ENCODE measurements at places on chromosomes 5 and 9. TPM values are rescaled to one million over a fixed set of nuclear protein-coding genes. Genes with fewer than 3 reads are reported as not detected.
A peak's percentile ranks its signal among the peaks of the same experiment; 100 is the strongest.

Gene EQTN
- 0.08 TPM for total RNA-seq

Gene FAM13B
- 15.6 TPM for total RNA-seq

Gene FER
- 9.8 TPM for total RNA-seq

Gene EGFL7
- total RNA-seq = 38.5 TPM

Gene IL6ST
- 135 TPM for total RNA-seq

Gene MEGF10
- total RNA-seq = 0.33 TPM

- H3K27ac ChIP-seq = no peak overlapping the region
- no peaks in the 10 kb centered on the region for H3K36me3 ChIP-seq
- H3K4me1 ChIP-seq = no peaks in the 10 kb centered on the region
- no peak for DNase-seq
Measured at GRCh38 chr5:56433039-56433617, 200.0 kb upstream of the ANKRD55 start.

GRCh38 chr5:77239126-77239741, 28.8 kb downstream of the PDE8B start:
- peaks cover 11% of the 10 kb centered on the region for H3K4me1 ChIP-seq
- no peaks in the 10 kb centered on the region for H3K36me3 ChIP-seq
- no peaks in the 10 kb centered on the region for H3K27me3 ChIP-seq
- no peak for DNase-seq
- no peak overlapping the region for H3K4me3 ChIP-seq

- no peak for DNase-seq
- H3K36me3 ChIP-seq = peaks cover 7% of the 10 kb centered on the region
- no peaks in the 10 kb centered on the region for H3K27me3 ChIP-seq
- no peak overlapping the region for H3K27ac ChIP-seq
Measured at GRCh38 chr5:180034564-180034963, 37.0 kb downstream of the RNF130 start.

DNA sequence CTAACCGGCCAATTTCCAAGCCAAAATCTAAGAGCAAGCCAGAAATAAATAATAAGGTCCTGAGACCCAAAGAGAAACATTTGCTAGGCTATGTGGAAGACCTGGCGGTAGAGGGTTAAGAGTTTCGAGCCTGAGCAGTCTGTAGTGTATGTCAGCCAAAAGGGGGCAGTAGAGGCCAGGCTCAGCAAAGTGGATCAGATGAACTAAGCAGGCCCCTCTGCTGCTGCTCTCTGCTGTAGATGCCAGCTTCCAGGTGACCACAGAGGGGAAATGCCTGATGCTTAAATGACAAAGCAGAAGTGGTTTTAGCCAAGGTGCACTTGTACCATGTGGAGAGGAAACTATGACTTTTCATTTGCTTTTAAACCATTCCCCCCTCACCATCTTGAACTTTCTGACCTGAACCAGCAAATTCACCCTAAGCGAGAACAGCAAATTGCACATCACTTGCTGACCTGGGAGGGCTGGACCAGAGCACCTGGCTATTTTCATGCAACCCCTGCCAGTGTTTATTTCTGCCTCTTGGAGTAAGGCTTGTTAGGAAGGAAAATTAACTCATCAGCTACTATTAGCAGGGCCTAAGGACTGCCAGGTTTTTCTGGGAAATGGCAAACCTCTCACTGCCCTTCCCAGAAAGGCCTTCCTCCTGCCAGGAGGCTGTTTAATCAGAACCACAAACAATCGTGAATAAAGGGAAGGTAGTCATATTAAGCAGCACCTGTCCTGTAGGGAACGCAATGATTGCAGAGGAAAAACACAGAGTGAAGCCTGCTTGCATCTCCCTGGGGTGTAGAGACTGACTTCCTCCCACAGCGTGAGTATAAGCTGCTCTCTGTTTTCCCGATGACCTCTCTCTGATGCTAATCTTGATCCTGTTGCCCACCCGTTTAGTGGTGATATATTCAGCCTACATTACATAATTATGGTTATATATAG, 818.2 kb downstream of the TLR4 start:
- H3K36me3 ChIP-seq = no peaks in the 10 kb centered on the region
- no peak overlapping the region for H3K4me3 ChIP-seq
- no peaks in the 10 kb centered on the region for H3K27me3 ChIP-seq
- DNase-seq = no peak
- no peaks in the 10 kb centered on the region for H3K4me1 ChIP-seq

- no peaks in the 10 kb centered on the region for H3K4me1 ChIP-seq
- H3K36me3 ChIP-seq = no peaks in the 10 kb centered on the region
- no peak overlapping the region for H3K27ac ChIP-seq
- H3K4me3 ChIP-seq = no peak overlapping the region
- H3K27me3 ChIP-seq = no peaks in the 10 kb centered on the region
Measured at GRCh38 chr5:160357394-160357793, 13.0 kb downstream of the C1QTNF2 start.

GRCh38 chr5:66617226-66617861, 21.2 kb downstream of the MAST4 start:
- H3K36me3 ChIP-seq = no peaks in the 10 kb centered on the region

DNA sequence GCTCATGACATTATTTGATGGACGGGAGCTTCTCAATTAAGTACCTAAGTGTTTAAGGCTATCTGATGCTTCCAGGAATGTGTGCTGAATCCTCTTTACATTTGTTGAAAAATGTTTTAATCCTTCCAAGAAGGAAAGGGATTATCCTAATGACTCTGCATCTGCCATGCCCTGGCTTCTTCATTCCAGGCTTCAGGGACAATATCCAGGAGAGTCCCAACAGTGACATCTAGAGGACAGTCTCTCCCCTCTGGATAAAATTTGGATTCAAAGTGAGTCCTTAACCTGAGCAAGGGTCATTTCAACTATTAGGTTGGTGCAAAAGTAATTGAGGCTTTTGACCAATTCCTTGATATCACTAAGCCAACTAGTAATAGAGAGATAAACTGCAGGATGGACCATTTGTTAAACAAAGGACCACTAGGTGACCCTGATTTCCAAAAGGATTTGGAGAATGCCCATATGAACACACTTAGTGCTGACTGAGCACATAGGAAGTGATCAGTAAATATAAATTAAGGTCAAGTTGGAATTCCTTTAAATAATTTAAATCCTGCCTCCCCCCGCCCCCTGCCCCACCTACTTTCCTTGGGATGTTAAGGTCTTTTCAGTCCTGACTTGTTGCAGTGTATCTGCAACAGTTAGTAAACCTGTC, 19.1 kb downstream of the TNFSF8 start:
- no peak for DNase-seq
- H3K27ac ChIP-seq = no peak overlapping the region
- H3K36me3 ChIP-seq = no peaks in the 10 kb centered on the region
- H3K4me3 ChIP-seq = no peak overlapping the region
- H3K27me3 ChIP-seq = no peaks in the 10 kb centered on the region

DNA sequence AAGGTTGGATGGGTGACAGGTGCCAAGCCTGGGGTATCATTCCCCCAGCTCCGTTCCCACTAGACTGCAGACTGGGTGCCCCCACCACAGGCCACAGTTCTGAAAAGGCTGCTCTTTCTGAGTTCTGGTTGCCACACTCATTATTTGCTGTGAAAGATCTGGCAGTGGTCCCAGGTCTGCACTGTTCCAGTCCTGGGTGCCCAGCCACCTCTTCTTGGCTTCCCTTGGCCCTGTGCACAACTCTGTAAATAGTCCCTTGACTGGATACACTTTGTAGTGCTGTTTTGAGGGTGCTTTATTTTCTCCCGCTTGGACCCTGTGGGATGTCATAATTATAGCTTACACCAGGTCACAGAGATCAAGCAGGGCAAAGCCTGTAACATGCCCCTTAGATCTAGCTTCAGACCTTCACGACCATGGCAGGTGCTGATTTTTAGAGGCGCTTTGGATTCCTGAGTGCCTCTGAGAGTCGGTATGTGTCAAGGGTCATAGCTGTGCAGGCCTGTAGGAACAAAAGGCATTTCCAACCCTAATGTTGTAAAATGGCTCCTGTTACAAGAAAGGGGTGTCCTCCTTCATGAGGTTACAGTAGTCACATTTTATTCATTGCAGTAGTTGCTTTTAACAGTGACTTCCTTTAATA, 344.9 kb downstream of the ICE1 start:
- DNase-seq = no peak
- no peak overlapping the region for H3K4me3 ChIP-seq
- no peaks in the 10 kb centered on the region for H3K36me3 ChIP-seq
- no peaks in the 10 kb centered on the region for H3K27me3 ChIP-seq
- no peak overlapping the region for H3K27ac ChIP-seq

DNA sequence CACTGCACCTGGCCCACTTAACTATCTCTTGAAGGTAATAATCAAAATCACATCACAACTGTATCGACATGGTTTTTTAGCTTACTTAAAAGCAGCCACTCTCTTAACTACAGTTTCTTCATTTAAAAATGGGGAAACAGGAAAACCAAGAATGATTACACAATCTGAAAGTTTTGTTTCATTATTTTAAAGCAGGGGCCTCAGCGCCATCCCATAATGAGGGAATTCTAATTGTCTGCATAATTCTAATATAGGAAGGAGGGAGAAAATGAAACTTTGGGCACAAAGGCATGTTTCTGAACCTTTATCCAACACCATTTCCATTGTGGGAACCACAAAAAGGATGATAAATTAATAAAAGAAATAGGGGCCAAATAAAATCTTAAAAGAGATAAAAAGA, 7.6 kb downstream of the HACD4 start:
- H3K36me3 ChIP-seq = no peaks in the 10 kb centered on the region
- no peak overlapping the region for H3K27ac ChIP-seq
- no peaks in the 10 kb centered on the region for H3K27me3 ChIP-seq
- H3K4me3 ChIP-seq = no peak overlapping the region
- H3K4me1 ChIP-seq = no peaks in the 10 kb centered on the region

DNA sequence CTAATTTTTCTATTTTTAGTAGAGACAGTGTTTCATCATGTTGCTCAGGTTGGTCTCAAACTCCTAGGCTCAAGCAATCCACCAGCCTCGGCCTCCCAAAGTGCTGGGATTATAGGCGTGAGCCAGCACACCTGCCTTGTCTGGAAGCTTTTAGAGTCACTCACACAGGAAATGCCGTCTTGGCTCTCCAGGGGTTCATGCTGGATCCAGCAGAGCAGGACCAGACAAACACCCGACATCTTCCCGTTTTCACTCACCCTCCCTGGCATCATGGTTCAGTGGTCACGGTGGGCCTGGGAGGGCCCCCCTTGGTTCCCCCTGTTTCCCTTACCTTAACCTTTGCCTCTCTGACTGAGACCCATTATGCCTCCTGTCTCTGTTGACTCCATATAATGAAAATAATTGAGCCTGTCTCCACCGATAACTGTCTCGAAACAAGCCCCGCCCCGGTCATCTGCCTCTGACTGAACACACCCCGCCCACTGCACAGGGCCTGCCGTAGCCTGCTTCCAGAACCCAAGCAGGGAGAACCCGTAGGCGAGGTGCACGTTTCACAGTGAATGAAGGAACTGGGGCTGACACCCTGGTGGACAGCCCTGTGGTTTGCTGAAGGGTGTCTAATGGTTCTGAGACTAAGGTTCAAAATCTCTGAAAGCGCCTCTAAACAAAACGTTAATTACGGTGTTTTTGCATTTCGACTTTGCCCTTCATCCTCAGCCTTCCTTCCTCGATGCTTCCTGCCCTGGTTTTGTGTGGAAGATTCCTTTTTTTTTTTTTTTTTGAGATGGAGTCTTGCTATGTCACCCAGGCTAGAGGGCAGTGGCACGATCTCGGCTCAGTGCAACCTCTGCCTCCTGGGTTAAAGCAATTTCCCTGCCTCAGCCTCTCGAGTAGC, 39.7 kb upstream of the SPRY4 start:
- H3K4me1 ChIP-seq = no peaks in the 10 kb centered on the region
- no peaks in the 10 kb centered on the region for H3K36me3 ChIP-seq
- no peak overlapping the region for H3K4me3 ChIP-seq

DNA sequence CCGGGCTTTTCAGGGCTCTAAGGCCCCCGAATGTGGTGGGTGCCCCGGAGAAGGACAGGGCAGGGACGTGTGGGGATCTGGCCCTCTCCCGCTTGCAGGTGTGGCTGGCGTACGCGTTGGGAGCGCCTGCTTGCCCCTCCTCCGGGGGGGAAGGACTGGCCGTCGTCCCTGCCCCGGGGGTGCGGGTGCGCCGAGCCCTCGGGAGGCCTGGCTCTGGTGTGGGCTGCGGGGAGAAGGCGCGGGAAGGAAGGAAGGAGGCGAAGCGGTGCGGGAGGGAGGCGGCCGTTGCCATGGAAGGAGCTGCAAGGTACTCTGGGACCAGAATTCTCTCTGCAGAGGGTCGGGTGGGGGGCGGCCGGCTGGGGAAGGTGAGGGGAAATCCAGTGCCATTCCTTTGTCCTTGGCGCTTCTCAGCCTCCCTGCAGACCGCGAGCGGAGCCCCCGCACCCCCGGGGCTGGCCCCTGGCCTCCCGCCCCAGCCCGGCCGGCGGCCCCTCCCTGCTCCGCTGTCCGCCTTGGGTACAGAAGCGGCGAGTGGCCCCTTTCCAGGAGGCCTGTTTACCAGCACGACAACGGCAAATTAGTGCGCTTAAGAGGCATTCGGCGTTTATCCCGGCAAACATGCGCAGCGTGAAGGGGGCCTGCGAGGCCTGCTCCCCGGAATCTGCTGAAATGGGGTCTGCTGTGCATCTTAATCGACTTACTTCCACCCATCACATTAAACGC, 67.1 kb upstream of the UNC5A start:
- DNase-seq = peak; percentile 23
- H3K27ac ChIP-seq = no peak overlapping the region
- peaks cover 6% of the 10 kb centered on the region for H3K4me1 ChIP-seq
- no peak overlapping the region for H3K4me3 ChIP-seq
- peaks cover 11% of the 10 kb centered on the region for H3K27me3 ChIP-seq
- no peaks in the 10 kb centered on the region for H3K36me3 ChIP-seq

GRCh38 chr9:27340285-27340674, 43.3 kb upstream of the EQTN start:
- H3K27ac ChIP-seq = no peak overlapping the region
- H3K36me3 ChIP-seq = no peaks in the 10 kb centered on the region
- no peak for DNase-seq
- peaks cover 5% of the 10 kb centered on the region for H3K4me1 ChIP-seq
- no peak overlapping the region for H3K4me3 ChIP-seq
- H3K27me3 ChIP-seq = no peaks in the 10 kb centered on the region

GRCh38 chr5:95923918-95924544, 37.6 kb downstream of the ELL2 start:
- no peaks in the 10 kb centered on the region for H3K27me3 ChIP-seq
- H3K4me3 ChIP-seq = no peak overlapping the region
- peaks cover 12% of the 10 kb centered on the region for H3K36me3 ChIP-seq
- DNase-seq = no peak
- peaks cover 5% of the 10 kb centered on the region for H3K4me1 ChIP-seq
